D341Med (cell line): ENCODE measurements at places on chromosomes 1 and 21.
A peak's percentile ranks its signal among the peaks of the same experiment; 100 is the strongest.

- DNase-seq: no peak
Observed at GRCh38 chr1:28512058-28512611, 6.3 kb downstream of the RCC1 start.

GRCh38 chr1:165383067-165383466 lies 26.6 kb upstream of the LMX1A start:
- no peak for DNase-seq

- DNase-seq: no peak
Observed at GRCh38 chr1:245444945-245445344, 290.2 kb downstream of the KIF26B start.

DNA sequence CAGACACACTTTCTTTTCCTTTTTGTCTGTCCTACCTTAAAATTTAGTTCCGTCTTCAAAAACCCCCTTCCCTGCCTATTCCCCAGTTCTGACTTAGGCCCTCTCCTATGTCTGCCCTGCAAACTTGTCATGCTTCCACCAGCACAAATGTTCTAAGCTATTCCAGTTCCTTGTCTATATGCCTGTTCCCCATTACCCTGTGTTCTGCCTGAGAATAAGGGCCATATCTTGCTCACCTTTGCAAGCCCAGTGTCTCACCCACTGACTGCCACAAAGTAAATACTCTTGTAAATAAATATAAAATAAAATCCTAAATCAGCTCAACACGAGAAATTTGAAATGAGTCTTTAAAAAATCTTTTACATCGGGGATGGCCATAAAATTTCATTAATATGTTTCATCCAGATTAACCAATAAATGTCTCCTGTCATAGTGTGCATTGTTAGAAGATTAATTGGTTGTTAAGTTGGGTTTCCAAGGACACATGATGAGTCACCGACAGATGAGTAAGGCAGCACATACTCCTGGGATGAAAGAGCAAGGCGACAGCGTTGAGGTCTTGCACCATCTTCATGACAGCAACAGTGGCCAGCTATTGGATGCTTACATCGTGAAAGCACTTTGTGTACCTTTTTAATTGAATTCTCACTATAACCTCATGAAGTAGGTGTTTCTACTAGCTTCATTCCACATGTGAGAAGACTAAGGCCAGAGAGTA lies 92.6 kb upstream of the NGF start:
- DNase-seq: no peak

DNA sequence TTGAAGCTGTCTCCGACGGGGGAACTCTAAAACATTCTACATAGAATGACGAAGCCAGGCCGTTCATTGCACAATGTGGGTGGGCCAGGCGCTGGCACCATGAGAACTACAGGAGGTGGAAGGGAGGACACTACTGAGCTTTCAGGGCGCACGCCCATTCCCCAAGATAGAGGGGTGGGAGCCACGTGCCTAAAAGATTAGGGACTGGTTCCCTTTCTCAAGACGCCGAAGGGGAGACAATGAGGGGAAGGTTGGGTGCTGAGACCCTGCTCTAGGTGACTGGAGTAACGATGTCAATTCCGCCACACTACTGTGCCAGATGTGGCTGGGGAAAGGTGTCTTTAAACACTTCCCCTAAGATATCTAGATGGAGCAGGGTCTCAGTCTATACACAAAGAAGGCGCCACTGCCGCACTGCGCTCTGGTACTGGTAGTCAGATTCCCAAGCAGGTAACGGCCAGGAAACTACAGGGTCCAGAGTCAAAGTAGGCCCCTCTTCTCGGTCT lies 782 bp downstream of the CSDE1 start:
- DNase-seq: no peak

DNA sequence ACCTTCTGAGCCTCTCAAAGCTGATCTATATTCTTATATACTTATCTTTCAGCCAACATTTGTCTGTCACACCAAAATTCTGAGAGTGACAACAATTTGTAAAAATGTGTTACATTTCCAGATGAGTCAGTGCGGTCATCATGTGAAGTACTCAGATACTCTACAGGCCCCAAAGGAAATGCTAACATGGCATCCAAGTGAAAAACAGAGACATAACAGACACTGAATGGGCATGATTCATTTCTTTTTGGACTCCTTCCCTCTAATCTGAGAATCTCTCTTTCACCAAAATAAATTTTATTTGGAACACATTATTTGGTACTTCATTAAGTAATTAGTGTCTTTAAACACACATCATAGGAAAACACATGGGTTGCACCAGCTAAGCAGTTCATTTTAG lies 96.6 kb downstream of the SLC44A5 start:
- DNase-seq: no peak

GRCh38 chr1:78658901-78659300 lies 9.3 kb downstream of the IFI44 start:
- no peak for DNase-seq

DNA sequence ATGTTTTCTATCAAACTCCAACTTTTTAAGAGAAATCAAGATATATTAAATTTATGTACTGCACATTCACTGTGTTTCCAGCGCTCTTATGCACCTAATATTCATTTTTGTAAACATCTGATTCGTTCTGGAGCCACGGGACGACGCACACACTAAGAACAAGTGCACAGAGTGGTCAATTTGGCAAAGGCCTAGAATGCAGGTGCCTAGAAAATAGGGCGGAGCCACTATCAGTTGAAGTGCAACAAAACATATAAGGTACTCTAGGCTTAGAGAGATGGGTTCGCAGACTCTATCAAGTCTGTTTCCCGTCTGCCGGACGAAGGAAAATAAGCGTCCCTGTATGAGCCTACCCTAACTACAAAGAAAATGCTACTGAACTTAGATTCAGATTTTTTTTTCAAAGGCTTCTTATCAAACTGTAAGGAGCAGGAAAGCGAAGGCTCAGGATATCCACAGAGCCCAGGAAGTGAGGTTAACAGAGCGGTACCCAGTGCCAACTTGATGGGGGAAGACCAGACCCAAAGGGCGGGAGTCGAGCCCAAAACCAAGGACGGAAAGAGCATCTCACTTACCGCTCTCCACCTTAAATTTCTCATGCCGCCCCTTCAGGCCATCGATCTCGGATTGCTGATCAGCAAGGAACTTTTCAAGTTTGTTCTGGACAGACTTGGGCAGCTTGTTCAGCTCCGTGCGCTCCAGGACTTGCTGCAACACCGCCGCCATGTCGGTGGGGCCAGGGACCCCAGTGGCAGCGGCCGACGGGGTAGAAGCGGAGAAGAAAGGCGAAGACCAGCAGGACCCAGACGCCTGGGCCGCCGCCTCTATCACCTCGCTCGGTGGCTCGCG lies 526 bp downstream of the TPR start:
- DNase-seq: peak; percentile 34

DNA sequence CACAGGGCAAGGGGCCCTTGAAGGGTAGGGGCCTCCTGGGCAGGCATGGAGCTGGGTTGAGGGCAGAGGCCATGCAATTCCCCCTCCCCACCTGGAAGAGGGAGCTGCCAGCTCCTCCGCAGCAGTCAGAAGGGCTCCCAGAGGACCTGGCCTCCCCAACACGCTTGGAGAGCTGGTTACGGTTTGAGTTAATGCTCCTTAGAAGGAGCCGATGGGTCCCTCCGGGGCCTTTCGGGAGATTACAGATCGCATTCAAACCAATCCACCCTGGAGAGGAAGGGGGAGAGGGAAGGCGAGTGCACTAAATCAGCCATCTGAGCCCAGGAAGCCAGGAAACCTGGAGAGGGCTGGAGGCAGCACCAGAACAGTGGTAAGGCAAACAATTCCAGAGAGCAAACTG lies 106.3 kb upstream of the CSF3R start:
- peak; percentile 69 for DNase-seq

DNA sequence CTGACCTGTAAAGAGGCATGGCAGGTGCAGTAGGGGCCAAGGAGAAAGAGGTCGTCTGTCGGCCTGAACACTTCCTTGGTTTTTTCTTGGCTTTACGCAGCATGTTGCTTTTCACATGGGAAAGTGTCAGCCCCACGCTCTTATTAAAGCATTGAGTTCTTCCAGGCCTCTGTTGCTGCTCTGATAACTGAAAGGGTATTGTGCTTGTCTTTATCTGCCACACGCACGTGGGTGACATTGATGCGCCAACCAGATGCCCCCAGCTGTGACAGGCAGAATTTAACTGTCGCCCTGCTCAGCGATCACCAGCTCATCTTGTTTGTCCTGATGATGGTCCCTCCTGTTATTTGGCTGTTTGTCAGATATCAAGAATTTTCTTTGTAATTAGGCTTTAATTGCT lies 76.5 kb downstream of the GALNT2 start:
- no peak for DNase-seq

GRCh38 chr1:206784471-206784903 lies 12.2 kb upstream of the IL10 start:
- DNase-seq: no peak

- DNase-seq: no peak
Observed at GRCh38 chr1:153361480-153362109, 3.9 kb downstream of the S100A9 start.

DNA sequence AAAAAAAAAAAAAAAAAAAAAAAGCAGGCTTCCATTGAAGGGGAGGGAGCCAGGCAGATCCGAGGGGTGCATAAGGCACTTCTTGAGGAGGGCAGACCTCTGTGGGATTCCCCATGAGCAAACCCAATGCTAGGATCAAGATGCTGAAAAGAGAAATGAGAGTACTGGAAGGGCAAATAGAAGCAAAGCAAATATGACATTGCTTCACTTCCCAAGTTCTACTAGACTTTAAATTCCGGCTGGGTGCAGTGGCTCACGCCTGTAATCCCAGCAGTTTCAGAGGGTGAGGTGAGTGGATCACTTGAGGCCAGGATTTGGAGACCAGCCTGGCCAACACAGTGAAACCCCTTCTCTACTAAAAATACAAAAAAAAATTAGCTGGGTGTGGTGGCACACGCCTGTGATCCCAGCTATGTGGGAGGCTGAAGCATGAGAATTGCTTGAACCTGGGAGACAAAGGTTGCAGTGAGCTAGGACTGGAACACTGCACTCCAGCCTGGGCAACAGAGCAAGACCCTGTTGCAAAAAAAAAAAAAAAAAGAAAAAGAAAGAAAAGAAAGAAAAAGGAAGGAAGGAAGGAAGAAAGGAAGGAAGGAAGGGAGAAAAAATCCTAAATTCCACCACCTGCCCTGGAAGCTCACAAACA lies 23.1 kb upstream of the PALMD start:
- DNase-seq: no peak

- peak; percentile 30 for DNase-seq
Observed at GRCh38 chr21:16070207-16070651, 340.4 kb downstream of the USP25 start.
